AG08396 (cell line): ENCODE measurements at places on chromosomes 3 and 15.

- no peak for DNase-seq
Measured at GRCh38 chr15:88619796-88620195, 1.3 kb upstream of the AEN start.

GRCh38 chr3:48042071-48042760, 26.0 kb upstream of the MAP4 start:
- no peak for DNase-seq

- peak; percentile 38 for DNase-seq
Measured at GRCh38 chr15:88375234-88375927, 91.8 kb downstream of the MRPL46 start.

DNA sequence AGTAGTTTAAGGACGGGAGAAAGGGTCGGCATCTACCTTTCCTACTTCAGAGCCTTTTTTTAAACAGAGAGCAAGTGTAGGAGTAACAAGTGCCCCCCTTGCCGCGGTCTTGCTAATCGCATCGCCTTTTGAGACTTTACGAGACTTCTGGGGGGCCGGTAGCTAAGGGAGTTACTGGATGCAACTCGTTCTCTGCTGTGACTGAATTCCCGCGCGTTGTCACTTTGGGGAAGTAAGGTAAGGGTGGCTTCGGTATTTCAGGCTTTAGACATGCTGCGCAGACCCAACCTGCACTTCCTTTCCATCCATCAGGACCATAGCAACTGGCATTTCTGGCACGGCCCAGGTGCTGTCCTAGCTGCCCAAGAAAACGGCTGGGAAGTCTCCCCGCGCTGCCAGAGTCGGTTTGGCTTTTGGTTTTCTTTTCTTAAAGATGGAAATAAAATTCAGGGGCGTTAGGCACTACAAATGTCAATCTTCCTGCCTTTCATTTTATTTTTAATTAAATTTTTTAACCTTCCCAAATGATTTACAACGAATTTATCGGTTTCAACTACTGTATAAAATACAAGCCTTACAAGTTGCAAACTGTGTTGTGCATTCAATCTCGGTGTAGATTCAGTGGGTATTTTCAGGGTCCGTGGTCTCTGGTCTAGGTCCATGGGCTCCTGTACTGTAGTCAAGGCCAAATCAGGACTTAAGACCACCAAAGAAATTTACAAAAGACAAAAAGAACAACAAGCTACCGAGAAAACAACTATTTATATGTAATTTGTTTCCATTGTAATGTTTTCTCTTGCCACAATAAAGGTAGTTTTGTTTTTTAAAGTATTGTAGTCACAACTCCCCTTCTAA, 3.5 kb downstream of the MECOM start:
- no peak for DNase-seq
